ENCODE measurements at places on chromosomes 7 and 10.

- DNase-seq = peak; percentile 46
Measured at GRCh38 chr10:4127518-4128315, 342.7 kb upstream of the KLF6 start.

DNA sequence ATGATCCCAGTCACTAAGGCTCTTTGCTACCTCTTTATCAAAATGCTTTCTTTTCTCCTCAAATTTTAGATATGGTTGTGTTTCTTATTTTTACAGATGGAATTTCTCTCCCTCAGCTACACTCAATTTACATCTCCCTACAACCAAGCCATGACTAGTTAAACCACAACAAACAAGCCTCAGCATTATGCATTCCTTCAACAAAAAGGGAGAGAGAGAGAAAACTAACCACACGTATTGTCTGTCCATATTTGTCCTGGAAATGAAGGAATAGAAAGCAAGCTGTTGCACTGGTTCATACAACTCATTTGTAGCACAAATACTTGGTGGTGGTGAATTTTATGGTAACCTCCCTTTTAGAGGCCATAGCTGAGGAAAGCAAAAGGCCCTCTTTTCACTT, 286.4 kb downstream of the AHR start:
- DNase-seq = no peak

GRCh38 chr7:131300572-131301466, 26.9 kb upstream of the MKLN1 start:
- DNase-seq = no peak

DNA sequence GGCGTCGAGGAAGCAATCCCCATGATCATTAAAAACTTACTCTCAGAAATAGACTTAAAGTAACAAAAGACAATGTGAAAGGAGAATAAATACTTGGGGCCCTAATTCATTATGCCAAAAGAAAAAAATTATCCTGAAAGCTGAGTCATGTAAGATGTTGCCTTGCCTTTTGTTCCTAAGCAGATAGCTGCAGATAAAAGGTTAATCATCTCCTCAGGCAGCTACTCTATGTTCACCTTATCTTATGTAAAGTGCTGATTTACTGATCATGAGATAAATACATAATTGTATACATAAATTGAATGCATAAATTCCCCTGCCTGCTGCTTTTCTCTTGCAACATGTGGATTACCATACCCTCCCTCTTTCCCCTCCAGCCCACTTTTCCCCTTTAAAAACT, 28.1 kb upstream of the CREB3L2 start:
- DNase-seq = no peak

DNA sequence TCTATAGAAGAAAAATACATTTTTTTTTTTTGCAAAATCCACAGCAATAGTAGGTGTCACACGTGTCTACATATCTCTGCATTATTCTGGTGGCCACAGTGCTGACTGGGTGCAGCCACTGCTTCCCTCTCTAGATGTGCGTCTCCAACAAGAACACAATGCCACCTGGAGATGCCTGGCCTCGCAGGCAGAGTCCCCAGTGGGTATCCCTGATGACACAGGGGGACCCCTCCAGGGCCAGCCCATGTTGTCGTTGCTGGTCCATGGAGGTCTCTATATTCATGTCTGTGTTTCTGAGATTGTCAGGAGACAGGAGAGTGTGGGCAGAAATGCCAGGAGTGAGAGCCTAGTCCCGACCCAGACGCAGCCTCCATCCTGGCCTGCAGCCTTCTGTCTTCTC, 345.9 kb upstream of the SHH start:
- no peak for DNase-seq

DNA sequence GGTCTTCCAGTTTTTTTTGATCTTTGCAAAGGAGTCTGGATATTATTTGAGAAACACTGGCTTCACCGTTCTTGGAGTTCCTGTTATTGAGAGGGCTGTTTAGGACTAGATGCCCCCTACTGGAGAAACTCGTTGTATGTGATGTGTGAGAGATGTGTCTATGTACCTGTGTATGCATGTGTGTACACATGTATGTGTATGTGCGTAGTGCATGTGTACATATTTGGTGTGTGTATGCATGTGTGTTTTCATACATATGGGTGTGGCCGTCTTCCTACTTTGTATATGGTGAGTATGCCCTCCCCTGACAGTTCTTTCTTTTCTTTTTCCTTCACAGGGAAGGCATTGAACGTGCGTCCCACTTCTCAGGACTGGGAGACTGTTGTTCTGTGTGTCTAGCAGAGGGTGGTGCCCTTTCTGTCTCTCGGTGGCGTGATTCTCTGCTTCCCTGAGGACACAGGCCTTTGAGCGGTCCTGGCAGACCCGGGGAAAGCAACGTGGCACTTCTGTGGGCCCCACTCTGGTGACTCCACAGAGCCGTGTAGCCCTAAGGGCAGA, 3.0 kb upstream of the CALHM3 start:
- no peak for DNase-seq

GRCh38 chr10:131789516-131789915, 111.3 kb upstream of the PPP2R2D start:
- no peak for DNase-seq

GRCh38 chr7:158421361-158421760, 166.3 kb downstream of the PTPRN2 start:
- no peak for DNase-seq

DNA sequence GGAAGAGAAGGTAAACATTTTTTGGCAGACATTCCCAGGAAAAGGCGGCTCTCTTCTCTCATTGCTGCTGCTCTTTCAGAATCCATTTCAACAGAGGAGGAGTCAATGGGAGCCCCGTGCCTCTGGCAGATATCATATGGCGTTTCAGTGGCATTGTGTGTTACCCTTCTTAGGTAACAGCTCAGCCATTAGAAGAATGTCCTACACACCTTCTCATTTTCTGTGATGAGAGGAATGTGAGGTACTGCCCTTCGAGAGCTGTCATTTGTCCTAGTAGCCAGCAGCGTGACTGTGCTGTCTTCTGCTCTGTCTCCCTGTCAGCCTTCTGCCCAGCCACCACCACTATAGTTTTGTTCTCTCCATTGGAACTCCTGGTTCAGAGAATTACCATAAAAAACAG, 102.4 kb downstream of the EGFR start:
- DNase-seq = no peak

GRCh38 chr7:44486693-44487092, 3.8 kb downstream of the NUDCD3 start:
- no peak for DNase-seq

DNA sequence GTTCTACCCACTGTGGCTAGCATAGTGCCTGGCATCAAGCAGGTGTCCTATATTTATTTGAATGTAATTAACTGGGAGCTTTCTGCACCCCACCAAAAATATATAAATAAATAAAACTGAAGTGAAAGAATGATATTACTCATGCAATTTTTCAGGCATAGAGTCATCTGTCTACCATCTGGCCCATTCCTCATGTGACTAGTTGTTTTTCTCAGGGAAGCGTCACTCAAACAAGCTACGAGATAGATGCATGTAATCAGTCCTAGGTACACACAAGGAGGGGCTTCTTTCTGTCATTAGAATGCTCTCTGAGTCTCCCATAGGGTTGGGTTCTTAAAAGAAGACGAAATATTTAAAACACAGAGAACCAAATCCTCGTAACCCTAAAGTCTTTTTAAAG, 255.5 kb upstream of the KMT2E start:
- DNase-seq = no peak

- no peak for DNase-seq
Measured at GRCh38 chr10:26717476-26717875, 20.0 kb downstream of the PDSS1 start.

- DNase-seq = peak; percentile 88
Measured at GRCh38 chr7:129780257-129780973, 168.9 kb downstream of the NRF1 start.

- no peak for DNase-seq
Measured at GRCh38 chr7:151125846-151126481, 39.7 kb downstream of the AGAP3 start.

GRCh38 chr7:30584965-30585364, 9.7 kb upstream of the GARS1 start:
- no peak for DNase-seq

DNA sequence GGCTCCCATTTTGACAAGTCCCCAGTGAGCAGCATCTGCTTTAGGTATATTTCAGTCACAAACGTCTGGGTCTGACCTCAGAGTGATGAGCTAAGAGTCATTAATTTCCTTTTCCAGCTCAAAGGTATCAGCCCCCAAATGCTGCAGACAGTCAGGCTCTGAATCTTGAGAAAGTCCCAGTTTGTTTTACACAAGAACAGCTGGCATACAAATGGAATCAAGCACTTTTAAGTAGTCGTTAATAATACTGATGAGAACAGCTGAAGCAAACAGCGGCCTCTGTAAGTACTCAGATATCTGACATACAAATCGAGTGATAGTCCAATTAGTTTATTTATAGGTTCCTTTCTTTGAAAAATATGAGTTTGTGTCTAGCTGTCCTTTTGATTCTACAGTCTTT, 49.4 kb upstream of the MSRB2 start:
- no peak for DNase-seq

DNA sequence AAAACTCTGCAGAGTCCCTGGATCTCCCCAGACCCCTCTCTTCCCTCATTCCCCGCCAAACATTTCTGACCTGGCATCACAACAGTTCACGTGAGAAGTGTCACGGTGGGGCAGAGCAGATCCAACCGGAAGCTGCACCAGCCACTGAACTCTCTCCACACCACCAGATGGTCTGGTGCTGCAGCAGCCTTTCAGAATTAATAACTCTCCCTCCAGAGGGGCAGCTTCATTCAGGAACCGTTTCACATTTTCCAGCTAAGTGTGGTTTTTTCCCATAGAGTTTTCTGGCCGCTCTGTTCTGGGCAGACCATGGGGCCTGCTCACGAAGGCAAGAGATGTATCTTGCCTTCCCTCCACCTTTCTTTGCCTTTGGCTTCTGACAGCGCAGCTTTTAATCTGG, 486.7 kb upstream of the GALNT17 start:
- no peak for DNase-seq

- no peak for DNase-seq
Measured at GRCh38 chr7:3443716-3444115, 142.7 kb downstream of the SDK1 start.

DNA sequence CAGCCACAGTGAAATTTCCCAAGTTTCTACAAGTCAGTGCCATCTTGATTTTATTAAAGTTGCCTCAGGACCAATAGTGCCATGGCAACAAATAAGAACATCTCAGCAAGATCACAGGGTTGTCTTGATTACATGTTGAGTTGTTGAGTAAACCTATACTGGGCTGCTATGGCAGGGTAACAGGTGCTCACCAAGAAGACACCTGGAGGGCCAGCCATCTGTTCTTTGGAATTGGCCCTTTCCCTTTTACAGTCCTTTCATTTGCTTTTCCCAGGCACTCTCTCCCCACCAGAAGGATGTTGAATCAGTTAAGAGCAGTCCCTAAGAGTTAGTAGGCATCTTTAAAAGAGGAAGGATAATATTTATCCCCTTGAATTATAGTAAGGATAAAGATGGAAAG, 582.0 kb downstream of the TNS3 start:
- no peak for DNase-seq

- no peak for DNase-seq
Measured at GRCh38 chr7:112942981-112943380, 143.6 kb downstream of the GPR85 start.

DNA sequence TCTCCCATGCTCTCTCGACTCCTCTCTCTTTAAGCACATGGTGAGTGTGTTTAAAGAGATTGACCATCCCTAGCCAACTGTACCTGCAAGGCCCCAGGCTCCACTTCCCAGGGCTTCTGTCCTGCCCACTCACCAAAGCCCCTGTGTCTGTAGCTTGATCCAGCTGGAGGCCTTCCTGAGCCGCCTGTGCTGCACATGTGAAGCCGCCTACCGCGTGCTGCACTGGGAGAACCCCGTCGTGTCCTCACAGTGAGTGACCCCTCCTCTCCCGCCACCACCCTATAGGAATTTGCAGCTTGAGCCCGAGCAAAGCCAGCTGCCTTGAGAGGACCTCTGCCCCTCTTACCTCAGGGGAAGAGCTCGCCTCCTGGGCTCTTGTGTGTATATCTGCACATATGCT, 11.2 kb downstream of the ZFYVE27 start:
- no peak for DNase-seq

DNA sequence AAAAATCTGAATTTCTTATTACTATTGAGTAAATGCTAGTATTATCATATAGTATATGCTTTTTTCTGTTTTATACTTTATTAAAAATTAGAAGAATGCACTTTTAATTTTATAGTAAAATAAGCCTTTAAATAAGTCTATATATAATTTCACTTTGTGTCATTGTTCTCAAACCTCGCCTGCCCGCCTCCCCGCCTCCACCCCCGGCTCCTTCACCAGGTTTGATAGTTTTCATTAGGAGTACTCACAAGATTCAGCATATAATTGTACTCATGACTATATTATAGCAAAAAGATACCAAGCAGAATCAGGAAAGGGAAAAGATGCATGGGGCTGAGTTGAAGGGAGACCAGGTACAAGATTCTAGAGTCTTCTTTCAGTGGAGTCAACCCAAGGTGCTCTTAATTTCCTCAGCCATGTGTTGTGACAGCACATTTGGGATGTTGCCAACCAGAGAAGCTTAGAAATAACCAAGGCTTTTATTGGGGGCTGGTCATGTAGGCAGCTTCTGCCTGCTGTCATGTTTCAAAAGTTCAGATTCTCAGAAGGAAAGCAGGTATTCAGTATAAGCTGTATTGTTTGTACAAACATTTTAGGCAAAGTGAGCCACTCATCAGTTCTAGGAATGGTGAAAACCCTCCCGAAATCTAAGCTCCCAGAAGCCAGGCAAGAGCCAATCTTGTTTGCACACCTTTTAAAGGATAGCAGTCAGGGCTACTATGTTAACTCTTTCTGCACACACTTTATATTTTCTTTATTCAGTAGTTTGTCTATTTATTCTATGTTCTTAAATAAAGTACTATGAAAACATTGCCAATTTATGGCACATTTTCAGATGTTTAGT, 12.3 kb downstream of the NHLRC2 start:
- DNase-seq = no peak

GRCh38 chr10:78906734-78907390, 161.9 kb upstream of the ZMIZ1 start:
- no peak for DNase-seq

DNA sequence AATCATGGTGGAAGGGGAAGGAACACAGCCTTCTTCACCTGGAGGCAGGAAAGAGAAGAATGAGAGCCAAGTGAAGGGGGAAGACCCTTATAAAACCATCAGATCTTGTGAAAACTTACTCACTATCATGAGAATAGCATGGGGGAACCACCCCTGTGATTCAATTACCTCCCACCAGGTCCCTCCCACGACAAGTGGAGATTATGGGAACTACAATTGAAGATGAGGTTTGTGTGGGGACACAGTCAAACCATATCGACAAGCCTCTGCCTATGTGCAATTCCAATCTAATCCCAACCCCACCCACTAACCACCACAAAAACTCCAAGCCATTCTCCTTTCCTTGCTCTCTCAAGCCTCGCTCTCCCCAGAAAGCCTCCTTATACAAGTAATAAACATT, 69.2 kb downstream of the TAC1 start:
- DNase-seq = no peak

GRCh38 chr10:49385939-49386922, 9.7 kb downstream of the DRGX start:
- DNase-seq = no peak

DNA sequence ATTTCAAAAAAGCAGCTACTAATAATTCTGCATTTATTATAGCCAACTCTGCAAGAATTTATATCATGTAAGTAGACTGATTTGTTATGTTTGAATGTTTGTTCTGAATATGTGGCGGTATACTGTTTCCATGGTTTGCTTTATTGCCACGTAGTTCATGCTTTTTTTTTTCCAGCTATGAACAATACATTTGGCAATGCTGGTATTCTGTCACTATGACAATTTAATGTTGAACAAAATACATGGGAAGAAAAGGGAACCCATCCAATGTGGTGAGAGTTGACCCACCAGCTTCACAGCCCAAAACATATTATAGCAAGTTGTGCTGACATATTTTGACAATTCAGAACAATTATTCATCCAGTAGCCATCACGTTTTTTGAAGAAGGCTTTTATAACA, 145.6 kb downstream of the CCDC71L start:
- no peak for DNase-seq

Data from activated CD4-positive, alpha-beta memory T cell treated with anti-CD3 and anti-CD28 coated beads for 36 hours (primary cell).